ENCODE measurements at places on chromosomes 13 and 19.
A peak's percentile ranks its signal among the peaks of the same experiment; 100 is the strongest.

DNA sequence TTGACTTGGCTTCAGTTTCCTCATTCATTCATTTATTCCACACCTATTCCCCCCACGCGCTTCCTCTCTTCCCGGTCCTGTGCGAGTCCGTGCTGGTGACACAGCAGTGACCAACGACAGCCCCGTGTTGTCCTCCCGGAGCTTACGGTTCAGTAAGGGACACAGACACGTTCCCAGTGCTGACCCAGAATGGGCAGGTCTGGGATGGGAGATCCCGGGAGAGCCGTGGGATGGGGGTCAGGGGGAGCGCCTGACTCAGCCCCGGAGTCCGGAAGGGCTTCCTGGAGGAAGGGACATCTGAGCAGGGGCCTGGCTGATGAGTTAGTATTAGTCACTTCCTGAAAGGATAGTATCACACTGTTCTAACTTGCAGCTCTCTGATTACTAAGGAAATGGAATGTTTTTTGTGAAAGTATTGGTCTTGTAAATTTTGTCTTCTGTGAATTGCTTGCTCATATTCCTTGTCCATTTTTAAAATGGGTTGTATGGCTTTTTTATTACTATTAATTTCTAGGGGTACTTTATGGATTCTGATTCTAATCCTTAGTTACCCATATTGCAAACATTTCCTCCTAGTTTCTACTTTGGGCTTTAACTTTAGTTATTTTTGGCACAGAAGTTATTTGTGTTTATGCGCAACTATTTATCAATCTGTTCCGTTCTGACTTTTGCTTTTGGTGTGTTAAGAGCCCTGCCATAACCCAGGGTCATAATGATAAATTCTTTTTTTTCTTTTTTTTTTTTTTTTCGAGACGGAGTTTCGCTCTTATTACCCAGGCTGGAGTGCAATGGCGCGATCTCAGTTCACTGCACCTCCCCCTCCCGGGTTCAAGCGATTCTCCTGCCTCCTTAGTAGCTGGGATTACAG, 708 bp upstream of the ERCC1 start:
- peak; percentile 76 for DNase-seq

DNA sequence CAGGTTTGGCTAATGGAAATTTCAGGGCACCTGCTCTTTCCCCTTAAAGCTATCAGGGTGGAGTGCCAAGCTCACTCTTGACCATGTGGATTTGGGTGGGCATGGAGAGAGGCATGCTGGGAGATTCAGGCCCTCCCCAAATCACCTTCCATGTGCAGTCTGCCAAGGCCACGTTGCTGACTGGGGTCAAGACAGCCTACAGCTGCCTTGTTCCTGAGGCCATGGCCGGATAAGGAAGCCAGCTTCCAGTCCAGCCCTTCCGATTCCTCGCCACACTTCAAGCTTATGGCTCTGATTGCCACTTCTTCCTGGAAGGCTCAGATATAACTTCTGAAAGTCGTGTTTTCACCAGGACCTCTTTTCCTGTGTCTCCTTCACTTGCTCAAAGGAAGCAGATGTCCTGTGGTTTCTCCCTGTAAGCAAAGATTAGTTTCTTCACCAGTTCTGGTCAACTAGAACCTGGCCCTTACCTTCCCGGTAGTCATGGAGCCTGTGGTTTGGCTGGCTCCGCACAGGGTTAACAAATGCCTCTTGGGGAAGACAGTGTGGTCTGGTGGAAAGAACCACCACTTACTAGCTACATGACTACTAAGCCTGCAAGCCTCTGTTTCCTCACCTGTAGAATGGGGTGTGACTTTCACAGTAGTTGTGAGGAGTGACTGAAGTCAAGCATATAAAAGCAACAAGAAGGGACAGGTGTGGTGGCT, 16.1 kb upstream of the TPT1 start:
- no peak for DNase-seq

DNA sequence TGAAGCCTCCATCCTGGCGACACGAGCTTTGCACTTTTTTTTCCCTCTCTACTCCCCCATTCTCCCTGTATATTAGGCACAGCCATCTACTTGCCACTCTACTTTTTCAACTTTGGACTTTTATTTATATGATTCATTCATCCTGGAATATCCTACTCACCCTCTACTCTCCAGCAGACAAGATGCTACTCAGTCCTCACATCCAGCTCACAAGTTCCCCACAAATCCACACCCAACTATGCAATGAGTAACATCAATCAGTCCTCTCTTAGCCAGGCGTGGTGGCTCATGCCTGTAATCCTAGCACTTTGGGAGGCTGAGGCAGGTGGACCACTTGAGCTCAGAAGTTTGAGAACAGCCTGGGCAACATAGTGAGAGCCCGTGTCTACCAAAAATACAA, 23.9 kb upstream of the URAD start:
- no peak for DNase-seq

- peak; percentile 55 for DNase-seq
Measured at GRCh38 chr19:13764821-13765394, 586 bp downstream of the MRI1 start.

GRCh38 chr19:46755077-46755852, 9.0 kb upstream of the STRN4 start:
- DNase-seq: no peak

DNA sequence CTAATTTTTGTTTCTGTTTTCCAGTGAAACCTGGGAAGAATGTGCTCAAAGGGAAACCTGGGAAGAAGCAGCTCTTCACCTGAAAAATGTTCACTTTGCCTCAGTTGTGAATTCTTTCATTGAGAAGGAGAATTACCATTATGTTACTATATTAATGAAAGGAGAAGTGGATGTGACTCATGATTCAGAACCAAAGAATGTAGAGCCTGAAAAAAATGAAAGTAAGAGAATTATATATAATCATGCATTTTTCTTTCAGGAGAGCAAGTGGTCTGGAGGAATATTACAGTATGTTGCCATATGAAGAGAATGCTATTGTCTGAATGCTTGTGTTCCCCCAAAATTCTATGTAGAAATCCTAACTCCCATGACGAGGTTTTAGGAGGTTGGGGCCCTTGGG, 3.4 kb downstream of the NUDT15 start:
- no peak for DNase-seq

DNA sequence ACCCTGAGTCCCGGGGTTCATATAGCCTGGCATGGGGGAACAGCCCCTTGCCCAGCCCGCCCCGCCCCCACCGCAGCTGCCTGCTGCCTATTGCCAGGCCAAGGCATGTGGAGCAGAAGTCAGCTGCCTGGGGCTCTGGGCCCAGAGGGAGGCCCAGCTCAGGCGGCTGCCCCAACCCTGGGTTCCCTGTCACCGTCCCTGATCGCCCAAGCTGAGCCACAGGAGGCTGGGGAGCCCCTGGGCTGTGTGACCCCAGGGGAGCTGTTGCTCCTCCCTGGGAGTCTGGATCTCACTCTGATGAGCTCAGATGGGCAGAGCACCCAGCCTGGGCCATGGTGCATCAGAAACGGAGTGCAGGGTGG, 1.4 kb downstream of the PLIN4 start:
- no peak for DNase-seq

DNA sequence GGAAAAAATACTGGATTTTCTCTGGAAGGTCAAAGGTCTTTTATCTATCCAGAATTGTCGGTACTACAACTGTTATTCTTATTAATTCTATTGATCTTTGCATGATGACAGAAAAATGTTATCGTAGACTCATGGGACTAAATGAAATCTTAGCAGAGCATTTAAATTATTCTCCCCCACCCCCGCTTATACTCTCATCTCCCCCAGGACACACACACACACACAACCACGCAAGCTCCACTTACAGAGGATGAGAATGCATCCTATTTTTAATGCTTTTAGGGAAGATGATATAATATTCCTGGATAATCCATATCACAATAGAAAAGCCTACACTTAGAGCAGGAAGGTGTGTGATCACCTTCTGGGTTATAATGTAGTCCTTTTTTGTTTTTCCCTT, 91.9 kb upstream of the STARD13 start:
- DNase-seq: no peak

- DNase-seq: no peak
Measured at GRCh38 chr19:8204961-8205360, 4.2 kb upstream of the CERS4 start.

DNA sequence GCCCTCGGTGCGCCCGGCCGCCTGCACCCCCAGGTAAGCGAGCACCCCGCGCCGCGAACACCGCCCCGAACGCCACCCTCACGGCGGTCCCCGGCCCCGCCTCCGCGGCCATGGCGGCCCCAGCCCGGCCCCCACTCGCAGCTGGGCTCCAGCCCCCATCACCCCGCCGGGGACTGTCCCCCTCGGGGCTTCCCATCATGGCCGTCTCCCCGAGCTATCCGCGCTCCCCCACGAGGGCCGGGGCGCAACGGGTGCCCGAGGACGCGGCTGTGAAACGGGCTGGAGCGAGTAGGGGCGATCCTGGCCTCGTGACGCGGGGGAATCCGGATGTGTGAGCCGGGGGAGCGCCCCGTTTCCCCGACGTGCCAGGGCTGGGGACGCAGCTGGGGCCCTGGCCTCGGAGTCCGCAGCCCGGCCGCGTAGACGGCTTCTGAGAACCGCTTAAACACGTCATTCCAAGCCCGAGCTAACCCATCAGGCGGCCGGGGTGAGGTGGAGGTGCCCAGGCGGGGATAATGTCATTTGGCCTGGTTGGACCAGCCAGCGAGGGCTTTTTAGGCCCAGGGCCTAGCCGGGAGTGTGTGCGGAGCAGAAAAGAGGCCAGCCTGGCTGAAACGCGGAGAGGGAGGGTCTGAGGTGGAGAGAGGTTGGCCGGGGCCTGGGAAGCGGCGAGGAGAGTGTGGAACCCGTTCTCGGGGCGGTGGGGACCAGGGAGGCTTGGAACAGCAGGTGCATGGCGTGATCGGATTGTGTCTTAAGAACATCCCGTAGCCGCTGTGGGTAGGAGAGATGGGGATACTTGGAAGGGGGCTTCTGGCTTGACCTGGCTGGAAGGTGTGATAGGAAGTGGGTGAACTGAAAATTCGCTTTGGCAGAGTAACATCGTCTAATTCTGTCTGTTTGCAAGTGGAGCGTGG, 550 bp downstream of the CERS4 start:
- DNase-seq: peak; percentile 83

GRCh38 chr19:18762125-18763023, 28.7 kb downstream of the COMP start:
- no peak for DNase-seq

DNA sequence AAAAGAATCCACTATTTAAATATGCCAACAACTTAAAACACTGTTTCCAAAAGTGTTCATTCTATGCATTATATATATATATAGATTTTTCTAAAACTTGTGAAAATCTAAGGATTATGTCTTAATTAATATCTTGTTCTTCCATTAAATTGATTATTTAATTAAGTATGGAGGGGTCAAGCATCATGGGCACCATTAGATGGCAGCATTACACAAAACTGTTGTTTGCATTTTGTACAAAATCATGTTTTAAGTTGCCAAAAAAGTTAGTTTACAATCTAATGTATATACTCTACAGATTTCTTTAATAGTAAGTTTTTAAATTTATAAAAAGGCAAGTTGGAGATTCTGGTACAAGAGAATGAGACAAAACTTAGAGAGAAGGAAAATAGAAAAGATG, 213.2 kb upstream of the EDNRB start:
- no peak for DNase-seq

DNA sequence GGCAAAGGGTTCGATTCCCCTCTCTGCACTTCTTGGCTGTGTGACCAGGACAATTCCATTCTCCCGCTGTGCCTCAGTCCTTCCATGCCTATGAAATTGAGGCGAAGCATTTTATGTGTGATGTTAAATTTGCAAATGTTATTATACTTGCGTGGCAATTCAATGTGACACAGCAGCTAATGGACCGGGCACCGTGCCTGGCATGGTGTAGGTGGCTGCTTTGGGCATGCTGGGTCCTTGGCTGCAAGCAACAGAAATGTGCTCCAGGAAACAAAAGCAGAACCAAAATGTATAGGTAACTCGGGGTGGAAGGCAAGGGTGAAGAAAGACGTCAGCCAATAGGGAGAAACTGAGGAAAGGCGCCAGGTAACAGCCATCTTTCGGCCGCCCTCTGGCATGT, 37.1 kb downstream of the TINCR start:
- no peak for DNase-seq

GRCh38 chr13:81393721-81394120, 1052.8 kb upstream of the SPRY2 start:
- no peak for DNase-seq

GRCh38 chr13:28574617-28575142, 79.8 kb upstream of the FLT1 start:
- DNase-seq: peak; percentile 56

- DNase-seq: no peak
Measured at GRCh38 chr19:32563761-32564160, 17.2 kb upstream of the PDCD5 start.

DNA sequence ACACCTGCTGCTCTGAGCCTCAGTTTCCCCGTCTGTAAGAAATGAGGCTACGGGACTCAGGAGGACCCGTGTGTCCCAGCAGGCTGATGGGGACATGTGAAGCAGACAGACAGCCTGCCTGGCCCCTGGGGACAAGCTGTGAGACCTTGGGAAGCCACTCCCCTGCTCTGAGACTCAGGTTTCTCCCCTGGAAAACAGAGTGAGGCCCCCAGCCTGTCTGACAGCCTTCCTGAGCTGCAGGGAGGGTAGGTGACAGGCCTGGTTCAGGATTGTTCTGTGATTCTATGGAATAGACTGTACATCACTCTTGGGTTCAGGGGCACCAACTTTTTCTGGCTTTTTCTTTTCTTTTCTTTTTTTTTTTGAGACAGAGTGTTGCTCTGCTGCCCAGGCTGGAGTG, 2.9 kb upstream of the NTF4 start:
- DNase-seq: no peak

GRCh38 chr19:57334191-57334590, 13.9 kb downstream of the ZNF543 start:
- no peak for DNase-seq

- no peak for DNase-seq
Measured at GRCh38 chr19:28718909-28719308, 494.0 kb downstream of the UQCRFS1 start.

GRCh38 chr13:73715911-73716510, 418.2 kb downstream of the KLF12 start:
- DNase-seq: no peak

DNA sequence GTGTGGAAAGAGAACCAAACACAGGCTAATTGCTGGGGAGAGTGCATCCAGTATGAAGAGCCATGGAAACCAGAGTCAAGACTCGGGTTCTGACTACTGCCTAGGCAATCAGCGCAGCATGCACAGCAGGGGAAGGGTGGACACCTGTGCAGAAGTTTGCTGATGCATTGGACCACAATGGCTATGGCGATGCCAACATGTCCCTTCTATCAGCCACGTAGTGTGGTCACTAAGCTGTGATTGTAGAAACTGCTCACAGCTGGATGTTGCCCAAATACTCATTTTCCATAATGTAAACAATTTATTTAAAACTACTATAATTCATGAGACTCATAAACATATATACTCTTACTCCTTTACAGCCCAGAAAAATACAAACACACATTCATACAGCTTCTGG, 1718.2 kb downstream of the EFNB2 start:
- DNase-seq: no peak

Measured in activated T-cell treated with anti-CD3 and anti-CD28 coated beads, Interleukin-2, amount 50 U/mL, for 48 hours (primary cell).